T follicular helper cell (primary cell): ENCODE measurements at places on chromosomes 12 and 14.

GRCh38 chr12:57622293-57623245, 10.4 kb downstream of the B4GALNT1 start:
- no peak for DNase-seq

- DNase-seq, result no peak
Measured at GRCh38 chr12:88237954-88238353, 95.8 kb downstream of the TMTC3 start.

DNA sequence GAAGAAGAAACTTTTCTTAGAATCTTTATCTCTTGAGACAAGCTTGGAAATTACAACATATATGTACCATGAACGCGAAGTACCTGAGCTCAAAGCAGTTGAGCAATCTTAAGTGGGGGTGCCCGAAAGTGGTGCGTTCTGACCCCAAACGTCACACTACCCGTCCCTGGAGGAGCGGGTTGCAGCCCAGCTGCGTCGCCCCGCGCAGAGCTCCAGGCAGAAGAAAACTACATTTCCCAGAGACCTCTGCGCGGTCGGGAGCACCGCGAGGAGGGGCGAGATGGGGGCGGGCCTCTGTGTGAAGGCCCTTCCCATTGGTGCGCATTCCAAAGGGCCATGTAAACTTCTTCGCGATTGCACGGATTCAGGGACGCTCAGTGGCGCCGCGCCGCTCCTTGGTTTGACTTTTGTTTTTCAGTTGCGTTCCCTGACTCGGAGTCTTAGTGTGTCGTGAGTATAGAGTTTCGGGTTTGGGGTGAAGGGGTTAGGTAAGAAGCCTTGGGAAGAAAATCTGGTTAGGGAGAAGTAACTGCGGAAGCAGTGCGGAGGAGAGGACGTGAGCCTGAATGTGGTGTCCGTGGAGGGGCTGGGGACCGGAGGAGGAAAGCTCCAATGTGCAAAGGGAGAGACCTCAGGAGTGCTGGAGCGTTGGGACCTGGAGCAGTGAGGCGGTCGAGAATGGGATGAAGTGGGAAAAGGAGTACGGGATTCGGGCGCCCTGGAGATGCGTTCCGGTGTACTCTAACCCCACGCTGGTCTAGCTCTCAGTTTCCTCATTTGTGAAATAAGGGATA, at the start of gene CCDC77:
TSS of gene CCDC77 (plus strand) at position 410 of the 794 bp plus-strand sequence. CDS start 7,740 bp downstream, outside the sequence.
- peak; percentile 87 for DNase-seq

DNA sequence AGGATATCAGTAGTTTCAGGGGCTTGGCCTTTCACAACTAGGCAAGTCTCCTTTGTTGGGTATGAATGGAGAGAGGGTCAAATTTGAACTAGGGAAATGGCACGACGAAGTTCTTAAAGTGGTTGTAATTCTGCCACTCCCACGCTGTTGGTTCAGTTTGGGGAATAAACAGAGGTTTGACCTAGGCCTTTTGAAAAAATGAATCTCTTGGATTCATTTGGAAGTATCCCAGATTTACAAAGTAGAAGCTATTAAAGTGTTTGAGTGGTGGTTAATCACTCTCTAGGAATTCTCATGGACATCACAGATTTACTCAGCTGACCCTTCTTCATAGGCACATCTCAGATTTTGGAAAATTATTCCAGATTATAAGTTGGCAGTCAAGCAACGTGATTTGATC, 14.8 kb downstream of the BATF start:
- DNase-seq, result no peak

DNA sequence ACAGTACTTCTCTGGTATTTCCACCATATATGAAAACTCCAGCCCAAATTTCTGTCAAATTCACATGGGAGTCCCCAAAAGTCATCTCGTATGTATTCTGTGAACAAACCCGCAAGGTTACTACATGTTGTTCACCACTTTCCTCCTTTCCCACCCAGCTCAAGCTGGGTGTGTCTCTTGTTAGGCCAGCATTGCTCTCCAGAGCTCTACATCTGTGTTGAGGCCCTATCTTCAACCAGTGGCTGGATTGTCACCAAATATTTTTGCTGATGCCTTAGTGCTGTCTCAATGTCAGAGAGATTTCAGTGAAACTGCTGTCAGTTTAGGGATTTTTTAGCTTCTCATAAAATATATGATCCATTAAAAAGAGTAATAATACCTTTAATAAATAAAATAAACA, 230.9 kb downstream of the BTG1 start:
- DNase-seq, result no peak

DNA sequence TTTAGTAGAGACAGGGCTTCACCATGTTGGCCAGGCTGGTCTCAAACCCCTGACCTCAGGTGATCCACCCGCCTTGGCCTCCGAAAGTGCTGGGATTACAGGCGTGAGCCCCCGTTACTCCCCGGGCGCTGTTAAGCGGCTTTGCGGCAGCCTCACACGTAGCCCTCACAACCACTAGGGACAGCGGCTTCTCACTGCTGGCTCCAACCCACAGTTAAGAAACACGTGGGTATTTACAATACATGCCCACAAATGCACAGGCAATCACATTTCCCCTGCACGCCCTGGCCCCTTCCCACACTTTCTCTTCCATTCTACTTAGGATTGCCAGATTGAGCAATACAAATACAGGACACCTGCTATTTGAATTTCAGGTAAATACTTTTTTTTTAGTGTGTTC, 37.0 kb upstream of the EIF5 start:
- DNase-seq, result no peak

- no peak for DNase-seq
Measured at GRCh38 chr12:89840162-89840922, 131.7 kb upstream of the ATP2B1 start.

DNA sequence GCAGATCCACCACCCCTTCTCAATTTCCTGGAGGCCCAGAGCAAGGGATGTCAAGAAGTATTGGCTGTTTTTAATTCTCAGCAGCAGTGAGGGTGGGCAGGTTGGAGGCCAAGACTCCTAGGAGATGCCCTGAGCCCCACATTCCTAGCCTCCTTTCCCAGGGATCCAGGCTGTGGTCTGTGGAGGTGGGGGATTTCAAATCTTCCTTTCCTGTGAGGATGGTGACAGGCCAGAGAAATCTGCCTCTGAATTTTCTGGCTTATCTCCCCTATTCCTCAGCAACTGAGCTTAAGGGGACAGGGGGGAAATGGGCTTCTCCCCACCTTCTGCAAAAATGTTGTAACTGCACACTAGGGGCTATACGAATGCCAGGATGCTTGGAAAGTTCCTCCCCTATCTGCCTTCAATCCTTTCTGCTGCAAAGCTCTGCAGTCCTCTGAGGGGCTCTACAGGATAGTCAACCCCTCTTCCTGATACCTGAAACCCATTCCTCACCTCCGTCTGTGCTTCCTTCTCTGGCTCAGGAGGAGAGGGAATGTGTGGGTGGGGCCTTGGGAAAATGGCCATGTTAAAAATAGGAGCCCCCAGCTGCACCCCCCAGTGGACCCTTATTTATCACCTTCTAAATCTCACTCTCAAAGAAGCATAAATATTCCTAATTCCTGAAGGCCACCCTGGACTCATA, 6.6 kb downstream of the GPR84 start:
- DNase-seq, result no peak

DNA sequence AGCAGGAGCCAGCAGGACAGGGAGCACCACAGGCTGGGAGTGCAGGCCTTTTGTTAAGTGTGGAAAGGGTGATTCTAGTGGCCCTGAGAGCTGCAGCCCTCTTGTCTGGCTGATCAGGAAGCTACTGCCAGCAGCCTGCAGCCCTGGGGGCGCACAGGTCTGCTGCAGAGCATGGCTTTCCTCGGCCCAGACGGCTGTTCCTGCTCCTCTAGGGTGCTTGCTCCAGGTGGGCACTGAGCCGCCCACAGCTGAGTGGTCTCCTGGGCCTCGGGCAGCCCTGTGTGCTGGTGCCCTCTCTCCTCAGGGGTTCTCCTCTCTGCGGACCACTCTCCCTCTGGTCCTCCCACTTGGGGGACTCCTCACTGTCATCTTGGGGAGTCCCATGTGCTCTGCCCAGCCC, 18.9 kb downstream of the CCDC88C start:
- no peak for DNase-seq

GRCh38 chr12:45336762-45337596, 121.1 kb downstream of the ANO6 start:
- DNase-seq, result no peak

DNA sequence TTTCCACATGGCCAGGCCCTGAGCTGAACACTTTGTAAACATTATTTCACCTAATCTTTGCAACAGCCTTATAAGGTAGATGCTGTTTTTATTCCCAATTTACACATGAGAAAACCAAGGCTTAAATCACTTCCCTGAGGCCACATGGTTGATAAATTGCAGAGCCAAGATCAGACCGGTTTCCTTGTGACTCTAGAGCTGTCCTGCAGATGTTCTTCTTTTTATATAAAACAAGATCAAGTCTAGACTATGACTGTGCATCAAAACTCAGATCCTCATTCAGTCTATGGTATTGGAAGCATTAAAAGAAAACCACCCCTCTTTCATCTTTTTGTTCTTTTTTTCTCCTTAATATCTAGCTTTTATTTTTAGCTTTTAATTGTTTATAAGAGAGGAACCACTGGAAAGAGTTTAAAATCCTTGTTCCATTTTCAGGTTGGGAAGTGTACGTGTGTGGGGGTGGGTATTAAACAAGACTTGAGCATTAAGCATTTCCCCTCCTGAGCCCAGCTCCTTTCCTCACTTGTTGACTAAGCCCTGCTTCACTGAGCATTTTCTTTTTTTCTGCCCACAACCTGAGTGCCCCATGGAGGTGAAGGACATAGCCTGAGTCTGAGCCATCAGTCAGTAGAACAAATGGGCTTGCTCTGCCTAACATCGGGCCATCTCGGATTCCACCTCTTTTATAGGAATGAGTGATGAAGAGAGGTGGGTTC, 45.4 kb downstream of the GPATCH2L start:
- no peak for DNase-seq

- no peak for DNase-seq
Measured at GRCh38 chr12:25775968-25776367, 182.5 kb upstream of the RASSF8 start.

- DNase-seq, result no peak
Measured at GRCh38 chr14:37147310-37147880, 25.0 kb downstream of the SLC25A21 start.

DNA sequence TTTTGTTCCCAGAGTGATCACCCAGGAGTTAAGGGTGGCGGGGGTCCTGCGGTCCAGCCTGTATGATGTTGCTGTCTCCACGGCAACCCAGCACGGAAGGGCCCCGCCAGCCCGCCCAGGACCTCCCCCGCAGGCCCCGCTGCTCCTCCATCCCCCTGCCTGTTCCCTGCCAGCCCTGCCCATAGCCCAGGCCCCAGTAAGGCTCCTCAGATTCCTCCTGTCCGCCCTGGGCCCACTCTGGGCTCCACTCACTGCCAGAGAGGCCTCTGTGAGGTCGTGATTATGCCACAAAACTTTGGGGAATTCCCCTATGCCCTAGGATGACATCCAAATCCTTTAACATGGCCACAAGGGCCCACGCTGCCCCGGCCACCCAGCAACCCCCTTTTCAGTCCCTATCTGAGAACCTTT, 20.8 kb downstream of the HSP90AA1 start:
- no peak for DNase-seq
